Kidney (tissue), 22 donors: ENCODE measurements at places on chromosomes 6 and 20.
A peak's percentile ranks its signal among the peaks of the same experiment; 100 is the strongest.

GRCh38 chr6:51477711-51478311 lies 609.6 kb downstream of the PKHD1 start:
- no peak for DNase-seq

DNA sequence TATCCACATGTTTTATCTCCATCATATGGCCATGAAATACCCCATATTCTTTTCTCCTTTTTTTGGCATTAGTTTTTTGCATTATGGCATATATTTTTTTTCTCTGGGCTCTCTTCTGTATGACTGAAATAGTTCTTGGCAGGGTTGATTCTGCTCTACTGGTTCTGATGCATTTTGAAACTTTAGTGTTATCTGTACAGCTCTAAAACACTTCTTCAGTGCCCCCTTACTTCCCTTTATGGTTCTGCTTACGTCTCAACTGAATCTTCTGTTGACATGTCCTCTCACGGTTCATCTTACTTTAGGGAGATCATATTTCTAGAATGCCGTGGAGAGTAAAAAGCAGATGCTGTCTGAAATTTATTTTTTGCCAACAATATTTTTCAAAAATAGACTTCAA lies 23.2 kb upstream of the TXNDC5 start:
- DNase-seq = no peak

GRCh38 chr6:12241493-12242175 lies 48.5 kb upstream of the EDN1 start:
- DNase-seq = no peak

DNA sequence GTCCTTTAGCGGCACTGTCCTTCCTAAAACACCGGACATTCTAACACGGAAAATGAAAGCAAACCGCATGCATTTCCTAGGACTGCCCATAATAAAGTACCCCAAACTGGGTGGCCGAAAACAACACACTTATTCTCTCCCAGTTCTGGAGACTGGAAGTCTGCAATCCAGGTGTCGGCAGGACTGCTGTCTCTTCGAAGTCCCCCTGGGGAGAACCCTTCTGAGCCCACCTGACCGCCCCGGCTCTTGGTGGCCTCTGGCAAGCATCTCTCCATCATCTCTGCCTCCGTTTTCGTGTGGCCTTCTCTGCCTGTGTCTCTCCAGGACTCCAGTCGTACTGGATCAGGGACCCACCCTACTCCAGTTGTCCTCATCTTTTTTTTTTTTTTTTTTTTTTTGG lies 55.4 kb downstream of the SYNJ2 start:
- DNase-seq = no peak

DNA sequence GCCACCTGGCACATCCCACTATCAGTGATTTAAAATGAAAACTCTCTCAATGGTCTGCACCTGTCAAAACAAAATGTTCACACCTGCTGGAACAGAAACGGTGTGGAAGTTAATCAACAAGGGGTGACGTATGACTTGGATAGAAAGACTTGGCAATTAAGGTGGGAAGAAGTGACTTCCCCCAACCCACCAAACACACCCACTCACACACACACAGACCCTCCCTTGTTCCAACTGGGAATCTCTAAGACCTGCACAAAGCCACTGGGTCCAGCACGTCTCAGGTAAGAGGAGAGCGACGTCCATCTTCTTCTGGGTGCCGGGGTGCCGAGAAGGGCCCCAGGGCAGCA lies 25.1 kb upstream of the TCFL5 start:
- no peak for DNase-seq

GRCh38 chr6:75926293-75927168 lies 145.9 kb downstream of the IMPG1 start:
- no peak for DNase-seq

- no peak for DNase-seq
These were observed 571.9 kb upstream of the CHD6 start for GRCh38 chr20:42190084-42190483.

- no peak for DNase-seq
These were observed 123.5 kb downstream of the ADGRB3 start for GRCh38 chr6:68758559-68758958.

DNA sequence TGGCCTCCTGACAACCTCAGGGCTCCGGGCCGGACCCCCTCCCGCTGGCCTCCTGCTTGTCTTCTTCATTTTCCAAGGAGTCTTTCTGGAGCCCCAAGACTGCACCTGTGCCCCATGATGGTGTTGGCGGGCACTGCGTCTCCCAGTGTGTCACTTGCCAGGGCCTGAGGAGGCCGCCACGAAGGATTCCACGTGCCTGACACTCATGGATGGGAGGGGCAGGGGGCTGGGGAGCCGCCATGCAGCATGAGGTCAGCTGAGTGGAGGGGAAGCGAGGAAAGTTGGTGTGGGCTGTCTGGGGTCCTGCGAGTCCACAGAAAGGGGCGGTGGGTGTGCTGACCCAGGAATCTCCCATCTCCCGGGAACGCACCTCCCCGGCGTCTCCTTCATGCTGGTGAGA lies 165.7 kb downstream of the SMOC2 start:
- DNase-seq = peak; percentile 47

DNA sequence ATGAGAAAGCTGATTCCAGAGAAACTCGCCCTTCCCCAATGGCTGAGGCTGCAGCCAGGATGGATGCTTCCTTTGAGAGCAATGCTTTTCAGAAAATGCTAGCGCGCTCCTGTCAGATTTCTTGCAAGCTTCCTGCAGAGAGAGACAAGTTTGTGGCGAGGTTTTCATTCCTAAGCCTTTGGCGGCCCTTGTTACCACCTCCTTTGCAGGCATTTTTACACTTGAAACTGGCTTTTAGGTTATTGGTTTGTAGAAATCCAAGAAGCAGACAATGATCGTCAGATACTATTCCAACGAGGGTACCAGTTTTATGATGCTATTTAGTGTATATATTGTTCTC lies 1.1 kb downstream of the FNDC1 start:
- no peak for DNase-seq

DNA sequence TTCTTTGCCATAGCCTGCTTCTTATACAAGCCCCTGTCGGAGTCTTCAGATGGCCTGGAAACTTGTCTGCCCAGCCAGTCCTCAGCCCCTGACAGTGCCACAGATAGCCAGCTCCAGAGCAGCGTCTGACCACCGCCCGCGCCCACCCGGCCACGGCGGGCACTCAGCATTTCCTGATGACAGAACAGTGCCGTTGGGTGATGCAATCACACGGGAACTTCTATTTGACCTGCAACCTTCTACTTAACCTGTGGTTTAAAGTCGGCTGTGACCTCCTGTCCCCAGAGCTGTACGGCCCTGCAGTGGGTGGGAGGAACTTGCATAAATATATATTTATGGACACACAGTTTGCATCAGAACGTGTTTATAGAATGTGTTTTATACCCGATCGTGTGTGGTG lies 29.5 kb downstream of the SLCO4A1 start:
- DNase-seq = no peak

- no peak for DNase-seq
These were observed 166.0 kb upstream of the PROKR2 start for GRCh38 chr20:5482791-5483190.

- no peak for DNase-seq
These were observed 215.1 kb downstream of the PHACTR1 start for GRCh38 chr6:12931639-12932038.

- no peak for DNase-seq
These were observed 15.2 kb downstream of the TMEM200A start for GRCh38 chr6:130381012-130381411.

DNA sequence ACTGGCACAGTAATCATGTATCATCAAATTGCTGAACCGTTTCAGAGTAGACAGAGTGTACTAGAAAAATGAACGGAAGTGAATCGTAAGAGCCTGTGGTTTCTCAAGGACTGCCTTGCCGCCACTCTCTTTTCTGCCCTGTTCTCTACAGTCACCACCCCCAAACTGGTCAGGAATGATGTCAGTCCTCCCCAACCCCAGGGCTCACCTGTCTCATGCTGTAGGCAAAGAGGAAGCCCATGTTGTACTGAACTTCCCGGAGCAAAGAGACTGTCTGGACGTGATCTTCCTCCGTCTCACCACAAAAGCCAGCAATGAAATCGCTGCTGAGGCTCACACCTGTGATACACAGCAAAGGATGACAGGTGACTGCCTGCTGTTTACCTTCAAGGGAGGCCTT lies 31.0 kb downstream of the CDK5RAP1 start:
- no peak for DNase-seq

- no peak for DNase-seq
These were observed 1.9 kb downstream of the BTBD3 start for GRCh38 chr20:11919581-11919980.

- no peak for DNase-seq
These were observed 112.4 kb downstream of the TIAM2 start for GRCh38 chr6:155107432-155108069.

GRCh38 chr6:14827354-14827753 lies 418.5 kb upstream of the JARID2 start:
- no peak for DNase-seq

GRCh38 chr20:49510562-49511122 lies 28.2 kb upstream of the KCNB1 start:
- peak; percentile 22 for DNase-seq

DNA sequence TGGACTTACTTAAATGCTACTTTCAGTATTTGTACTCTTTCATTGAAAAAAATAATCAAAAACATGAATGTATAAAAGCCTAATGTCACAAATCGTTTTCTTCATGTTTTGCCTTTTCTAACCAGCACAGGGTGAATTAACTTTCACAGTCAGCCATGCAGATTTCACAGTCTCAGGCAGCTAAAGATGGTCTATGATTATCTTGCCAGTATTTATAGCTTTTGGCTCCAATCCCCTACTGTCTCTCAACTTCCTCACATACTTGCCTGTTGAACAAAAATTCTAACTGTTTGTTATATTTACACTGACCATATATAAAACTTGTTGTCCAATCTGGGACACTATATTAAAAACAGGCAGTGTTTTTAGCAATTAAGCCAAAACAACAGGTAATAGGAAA lies 358.2 kb downstream of the ARHGAP18 start:
- no peak for DNase-seq

GRCh38 chr6:87785229-87785862 lies 83.3 kb upstream of the AKIRIN2 start:
- no peak for DNase-seq

GRCh38 chr20:63117151-63117550 lies 98.8 kb downstream of the YTHDF1 start:
- DNase-seq = no peak

DNA sequence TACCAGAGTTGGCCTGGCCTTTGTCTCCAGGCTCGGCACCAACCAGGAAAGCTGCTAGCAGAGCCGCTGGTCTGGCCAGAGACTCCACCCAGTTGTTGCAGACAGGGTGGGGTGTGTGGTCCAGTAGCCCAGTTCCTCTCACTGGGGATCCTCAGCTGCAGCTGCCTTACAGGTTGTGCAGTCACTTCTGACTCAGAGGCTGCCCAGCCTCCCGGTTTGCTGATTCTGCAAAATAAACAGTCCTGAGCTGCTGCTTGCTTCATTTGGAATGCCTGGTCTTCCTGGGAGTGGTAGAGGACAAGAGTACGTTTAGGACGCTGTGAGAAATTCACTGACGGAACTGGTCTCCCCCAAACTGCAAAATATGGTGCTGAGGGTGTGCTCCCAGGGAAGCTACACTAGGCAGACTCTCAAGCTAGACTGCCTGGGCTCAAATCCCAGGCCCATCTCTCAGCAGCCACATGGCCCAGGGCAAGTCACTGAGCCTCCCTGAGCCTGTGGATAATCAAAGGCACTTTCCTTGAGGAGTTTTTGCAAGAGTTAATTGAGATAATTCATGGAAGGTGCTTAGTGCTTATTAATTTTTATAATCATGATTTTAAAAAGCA lies 246.1 kb downstream of the TFAP2C start:
- DNase-seq = no peak

- no peak for DNase-seq
These were observed 18.1 kb upstream of the FERMT1 start for GRCh38 chr20:6140947-6141346.

DNA sequence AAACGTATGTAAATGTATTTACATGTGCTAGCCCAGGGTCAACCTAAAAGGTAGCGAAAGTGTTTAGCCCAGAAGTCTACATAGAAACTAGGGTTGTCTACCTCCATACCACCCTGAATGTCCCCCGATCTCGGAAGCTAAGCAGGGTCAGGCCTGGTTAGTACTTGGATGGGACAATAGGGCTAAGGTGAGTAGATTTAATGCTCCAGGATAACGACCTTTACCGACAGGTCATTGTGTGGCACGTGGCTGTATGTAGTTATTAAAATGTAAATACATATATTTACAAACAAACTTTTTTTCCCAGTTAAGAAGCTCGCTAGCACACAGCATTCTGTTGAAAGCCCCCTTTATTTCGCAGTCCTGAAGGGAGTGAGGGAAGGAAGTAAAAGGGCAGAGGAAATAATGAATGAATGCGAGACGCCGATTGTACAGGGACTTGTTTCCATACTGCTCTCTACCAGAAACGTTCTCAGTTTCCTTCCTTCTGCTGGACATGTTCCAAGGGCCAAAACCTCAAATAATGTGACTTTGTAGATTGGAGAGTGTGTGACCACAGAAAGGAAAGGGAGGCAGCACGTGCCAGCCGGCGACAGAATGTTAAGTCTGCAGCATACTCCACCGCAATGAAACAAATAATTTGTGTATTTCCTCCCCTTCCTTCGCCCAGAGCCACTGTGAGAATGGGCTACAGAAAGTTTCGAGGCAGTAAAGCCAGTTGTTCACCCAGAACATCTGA lies 612 bp downstream of the ADAT2 start:
- DNase-seq = no peak

DNA sequence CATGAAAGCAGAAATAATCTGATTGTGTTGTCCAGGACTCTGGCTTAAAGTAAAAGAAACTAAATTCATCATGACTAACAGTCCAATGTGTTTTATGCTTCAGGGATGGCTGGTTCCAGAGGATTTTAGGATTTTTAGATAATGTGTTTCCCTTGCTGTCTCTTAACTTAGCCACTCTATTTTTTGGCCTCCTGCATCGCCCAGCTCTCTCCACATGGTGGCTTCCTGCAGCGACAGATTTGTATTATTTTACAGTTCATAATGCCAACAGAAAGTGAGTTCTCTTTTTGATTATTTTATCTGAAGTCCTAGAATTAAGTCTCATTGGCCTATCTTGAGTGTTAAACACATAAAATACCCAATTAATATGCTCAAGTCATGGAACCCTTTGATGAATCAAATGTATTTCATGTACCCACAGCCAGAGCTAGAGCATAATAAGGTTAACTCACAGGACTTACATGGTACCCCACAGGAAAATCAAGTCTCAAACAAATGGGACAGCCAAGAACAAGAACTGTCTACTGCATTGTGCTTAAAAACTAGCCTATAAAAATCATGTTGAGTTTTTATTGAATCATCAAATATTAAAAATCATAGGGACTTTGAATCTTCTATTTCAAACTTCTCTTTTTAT lies 582.5 kb downstream of the DOK5 start:
- DNase-seq = no peak
